ENCODE measurements at places on chromosomes 4 and X.

DNA sequence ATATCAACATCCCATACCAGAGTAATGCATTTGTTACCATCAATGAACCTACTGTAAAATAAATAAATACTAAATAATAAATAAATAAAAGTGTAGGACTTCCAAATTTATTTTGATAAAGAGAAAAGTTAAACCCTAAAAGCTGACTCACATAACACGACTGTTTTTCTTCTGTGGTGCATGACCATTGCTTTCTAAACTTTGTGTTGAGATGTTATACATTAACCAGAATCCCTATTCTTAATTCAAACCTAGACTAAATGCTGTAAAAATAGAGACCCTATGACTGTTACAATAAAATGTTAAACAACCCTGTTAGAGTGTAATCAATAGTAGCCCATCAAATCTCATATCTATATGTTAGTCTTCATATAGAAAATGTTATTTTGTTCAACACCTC, 20.9 kb upstream of the PRMT9 start:
- no peak for DNase-seq

DNA sequence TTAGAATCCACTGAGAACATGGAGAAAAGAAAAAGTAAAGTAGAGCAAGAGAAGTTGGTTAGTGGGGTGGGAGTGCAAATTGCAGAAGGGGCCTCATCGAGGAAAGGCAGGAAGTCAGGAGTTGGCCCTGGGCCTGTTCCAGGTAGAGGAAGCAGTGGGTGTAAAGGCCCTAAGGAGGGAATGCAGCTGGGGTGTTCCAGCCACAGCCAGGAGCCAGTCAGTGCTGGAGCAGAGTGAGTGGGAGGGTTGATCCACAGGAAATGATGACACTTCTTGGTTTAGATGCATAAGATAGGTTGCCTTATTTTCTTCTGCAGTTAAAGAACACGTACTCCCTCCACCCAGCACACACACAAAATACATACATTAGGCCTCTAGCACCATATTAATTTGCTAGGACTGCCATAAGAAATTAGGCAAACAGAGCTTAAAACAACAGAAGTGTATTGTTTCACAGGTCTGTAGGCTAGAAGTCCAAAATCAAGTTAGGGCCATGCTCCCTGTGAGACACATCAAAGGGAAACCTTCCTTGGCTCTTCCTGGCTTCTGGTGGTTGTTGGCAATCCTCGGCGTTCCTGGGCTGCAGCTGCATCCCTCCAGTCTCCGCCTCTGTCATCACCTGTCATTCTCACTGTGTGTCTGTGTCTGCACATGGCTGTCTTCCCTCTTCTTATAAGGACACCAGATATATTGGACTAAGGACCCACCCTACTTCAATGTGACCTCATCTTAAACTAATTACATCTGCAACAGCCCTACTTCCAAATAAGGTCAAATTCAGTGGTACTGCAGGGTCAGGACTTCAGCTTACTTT, 205.9 kb downstream of the AASDH start:
- DNase-seq: peak; percentile 45

DNA sequence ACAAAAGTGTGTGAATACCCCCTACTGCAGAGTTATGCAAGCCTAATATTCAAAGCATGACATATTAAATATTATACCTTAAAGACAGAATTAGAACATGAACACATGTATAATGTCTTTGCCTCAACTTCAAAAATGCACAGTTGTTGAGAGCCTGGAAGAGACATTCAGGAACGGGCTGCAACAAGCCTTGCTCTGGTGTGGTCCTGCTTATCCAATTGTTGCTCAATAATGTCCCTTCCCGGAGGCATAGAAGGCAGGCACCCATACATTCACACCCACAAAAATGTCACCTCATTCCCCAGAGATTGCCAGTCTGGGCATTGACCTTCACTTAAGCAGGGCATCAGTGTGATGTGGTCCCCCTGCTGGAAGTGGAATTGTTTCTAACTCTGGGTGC, 238.8 kb downstream of the CBR4 start:
- DNase-seq: no peak

- DNase-seq: peak; percentile 86
Observed at GRCh38 chr4:111506706-111507105, 638.5 kb upstream of the FAM241A start.

DNA sequence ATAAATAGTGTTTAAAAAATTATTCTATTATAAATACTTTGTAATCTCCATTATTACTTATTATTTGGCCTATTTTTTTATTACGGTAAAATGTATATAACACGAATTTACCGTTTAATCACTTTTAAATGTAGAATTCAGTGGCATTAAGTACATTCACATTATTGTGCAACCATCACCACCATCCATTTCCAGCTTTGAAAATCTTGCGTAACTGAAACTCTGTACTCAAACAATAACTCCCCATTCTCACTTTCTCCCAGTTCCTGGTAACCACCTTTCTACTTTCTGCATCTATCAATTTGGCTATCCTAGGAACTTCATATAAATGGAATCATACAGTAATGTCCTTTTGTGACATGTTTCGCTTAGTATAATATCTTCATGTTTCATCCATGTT, 45.7 kb downstream of the PASD1 start:
- no peak for DNase-seq

GRCh38 chr4:140309124-140309870, 64.1 kb upstream of the SCOC start:
- DNase-seq: peak; percentile 37

DNA sequence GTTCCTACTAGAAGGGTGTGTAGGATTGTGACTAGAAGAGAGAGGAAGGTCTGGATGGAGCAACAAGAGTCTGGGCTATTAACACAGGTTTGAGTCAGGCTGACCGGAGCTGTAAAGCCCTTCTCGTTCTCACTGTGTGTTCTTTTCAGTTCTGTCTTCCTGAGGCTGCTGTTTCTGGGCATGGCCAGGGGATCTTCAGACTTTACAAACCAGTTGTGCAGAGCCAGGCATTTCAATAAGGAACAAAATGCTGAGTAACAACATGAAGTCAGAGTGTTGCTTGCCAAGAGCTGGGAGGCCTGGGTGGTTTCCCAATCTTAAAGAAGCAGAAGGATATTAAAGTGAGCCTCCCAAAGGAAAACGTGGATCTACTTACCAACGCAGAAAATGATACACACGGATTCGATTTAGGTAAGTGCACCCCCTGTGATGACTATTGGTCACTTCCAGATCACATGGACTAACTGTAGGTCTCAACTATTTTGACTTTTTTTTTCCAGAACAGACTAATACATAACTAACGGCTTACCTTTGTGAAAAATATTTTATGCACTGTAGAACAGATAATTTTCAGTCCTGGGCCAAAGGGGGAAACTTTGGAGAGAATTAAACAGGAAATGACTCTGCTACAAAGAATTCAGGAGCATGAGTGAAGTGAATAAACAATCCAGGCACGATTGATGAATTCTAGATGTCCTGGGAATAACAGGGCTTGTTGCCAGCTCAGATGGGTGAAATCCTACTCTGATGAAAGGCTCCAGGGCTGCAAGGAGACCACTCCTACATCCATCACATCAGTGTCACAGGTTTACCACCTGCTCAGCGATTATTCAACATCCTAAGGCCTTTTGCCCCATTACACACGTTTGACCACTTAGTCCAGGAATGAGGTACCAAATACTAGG, 94.5 kb downstream of the ANXA3 start:
- DNase-seq: peak; percentile 97

Data from fibroblast of lung (primary cell).